Dorsolateral prefrontal cortex (tissue), 122 donors: ENCODE measurements at places on chromosomes 1 and 21.
A peak's percentile ranks its signal among the peaks of the same experiment; 100 is the strongest.

- DNase-seq, result peak; percentile 99
These were observed at the start of gene GUK1 for GRCh38 chr1:228139931-228140723. Gene GUK1 (plus strand): TSS chr1:228140279. CDS start chr1:228140303, 24 bp downstream.

GRCh38 chr1:25246600-25247023 is 642 bp downstream of the RSRP1 start:
- peak; percentile 46 for DNase-seq

- DNase-seq, result no peak
These were observed 24.5 kb downstream of the AHCYL1 start for GRCh38 chr1:110008971-110009565.

DNA sequence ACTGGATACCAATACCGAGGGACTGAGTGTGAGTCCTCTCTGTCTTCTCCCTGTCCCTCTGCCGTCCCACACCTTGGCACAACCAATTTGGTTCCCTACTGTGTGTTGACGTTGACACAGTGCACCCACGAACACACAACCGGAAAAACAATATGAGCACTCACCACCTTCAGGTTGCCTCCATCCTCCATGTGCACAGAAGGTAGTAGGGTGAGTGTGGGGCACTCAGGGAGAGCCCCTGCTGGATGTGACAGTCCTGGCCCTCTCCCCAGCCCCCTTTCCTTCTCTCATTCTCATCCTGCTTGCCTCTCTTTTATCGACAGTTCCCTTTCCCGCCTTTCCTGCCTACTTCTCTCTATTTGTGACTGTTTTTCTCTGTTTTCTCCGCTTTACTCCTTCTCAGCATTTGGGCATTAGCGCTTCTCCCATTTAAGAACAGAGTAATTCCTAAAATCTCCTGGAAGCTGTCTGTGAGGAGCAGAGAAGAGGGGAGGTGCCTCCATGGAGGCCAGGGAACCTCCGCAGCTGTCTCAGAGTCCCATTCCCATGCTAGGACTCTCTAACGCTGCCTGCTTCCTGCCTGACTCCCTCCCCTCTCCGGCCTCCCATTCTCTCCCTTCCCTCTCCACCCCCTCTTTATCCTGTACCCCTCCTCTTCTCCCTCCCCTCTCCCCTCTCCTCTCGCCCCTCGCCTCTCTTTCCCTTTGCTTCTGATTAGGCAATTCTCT is 16.4 kb downstream of the CADM3 start:
- no peak for DNase-seq

DNA sequence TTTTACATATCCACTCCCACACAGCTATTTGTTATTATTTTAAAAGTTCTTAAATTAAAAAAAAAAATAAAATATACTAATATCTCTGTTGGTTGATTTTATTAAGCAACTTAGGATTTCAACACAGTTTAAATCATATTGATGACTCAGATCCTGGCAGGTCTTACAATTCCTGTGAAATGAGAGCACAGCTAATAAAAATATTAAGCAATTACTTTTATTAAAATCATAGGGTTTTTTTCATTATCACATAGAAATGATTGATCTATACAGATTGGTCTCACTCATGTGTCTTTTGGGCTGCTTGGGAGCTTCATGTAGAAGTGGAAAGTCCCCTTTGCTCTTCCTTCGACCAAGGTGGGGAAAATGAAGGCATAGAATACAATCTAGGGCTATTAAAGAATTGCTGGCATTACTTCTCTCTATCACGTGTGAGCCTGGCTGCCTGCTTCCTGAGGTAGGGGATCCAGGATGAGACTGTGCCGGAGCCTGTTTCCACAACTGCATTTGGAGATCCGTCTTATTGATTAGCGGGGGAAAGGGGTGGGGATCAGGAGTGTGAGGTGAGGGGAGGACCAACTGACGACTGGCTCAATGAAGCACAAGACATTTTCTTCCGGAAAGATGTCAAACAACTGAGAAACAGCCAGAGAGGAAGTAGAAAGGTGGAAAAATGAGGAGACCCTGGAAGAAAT is 858.0 kb downstream of the USP25 start:
- no peak for DNase-seq
